NB4 (cell line): ENCODE measurements at places on chromosomes 7 and 10.

DNA sequence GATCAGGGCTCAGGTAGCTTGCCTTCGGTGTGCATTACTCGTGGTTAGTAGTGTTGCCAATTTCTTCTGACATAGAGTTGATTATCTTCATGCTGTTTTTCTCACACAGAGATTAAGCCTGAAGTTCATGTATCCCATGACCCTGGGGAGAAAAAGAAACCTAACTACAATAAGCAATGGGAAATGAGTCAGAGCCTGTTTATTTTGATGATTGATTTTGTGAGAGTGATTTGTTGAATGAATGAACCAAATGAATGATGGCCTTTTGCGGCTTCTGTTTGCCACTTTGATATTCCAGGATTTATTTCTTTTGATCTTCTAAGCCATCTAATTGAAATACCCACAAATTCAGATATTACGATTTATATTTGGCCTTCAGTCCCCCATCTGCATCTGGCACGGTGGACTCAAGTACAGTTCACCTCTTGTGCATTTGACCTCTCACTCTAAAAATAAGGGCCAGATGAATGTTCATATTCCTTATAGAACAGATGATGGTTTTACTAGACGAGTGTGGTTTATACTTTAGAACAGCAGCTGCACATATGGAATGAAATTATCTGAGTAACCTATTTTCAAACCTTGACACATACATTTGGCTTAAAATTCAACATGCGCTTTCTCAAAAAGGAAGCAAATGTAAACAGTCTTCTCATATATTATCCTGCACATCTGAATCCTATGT lies 110.7 kb downstream of the PLCE1 start:
- no peak for DNase-seq

- no peak for DNase-seq
These were observed at the start of gene ADARB2 for GRCh38 chr10:1737222-1738061. Gene ADARB2, minus strand, starts transcription at chr10:1737525.

- no peak for DNase-seq
These were observed 287.8 kb upstream of the IGFBP3 start for GRCh38 chr7:46208635-46209525.

GRCh38 chr7:48091506-48092433 lies 2.7 kb downstream of the UPP1 start:
- DNase-seq = no peak

- no peak for DNase-seq
These were observed 177.1 kb downstream of the EVX1 start for GRCh38 chr7:27419581-27420177.

- no peak for DNase-seq
These were observed 218.2 kb upstream of the PODXL start for GRCh38 chr7:131774419-131775220.

DNA sequence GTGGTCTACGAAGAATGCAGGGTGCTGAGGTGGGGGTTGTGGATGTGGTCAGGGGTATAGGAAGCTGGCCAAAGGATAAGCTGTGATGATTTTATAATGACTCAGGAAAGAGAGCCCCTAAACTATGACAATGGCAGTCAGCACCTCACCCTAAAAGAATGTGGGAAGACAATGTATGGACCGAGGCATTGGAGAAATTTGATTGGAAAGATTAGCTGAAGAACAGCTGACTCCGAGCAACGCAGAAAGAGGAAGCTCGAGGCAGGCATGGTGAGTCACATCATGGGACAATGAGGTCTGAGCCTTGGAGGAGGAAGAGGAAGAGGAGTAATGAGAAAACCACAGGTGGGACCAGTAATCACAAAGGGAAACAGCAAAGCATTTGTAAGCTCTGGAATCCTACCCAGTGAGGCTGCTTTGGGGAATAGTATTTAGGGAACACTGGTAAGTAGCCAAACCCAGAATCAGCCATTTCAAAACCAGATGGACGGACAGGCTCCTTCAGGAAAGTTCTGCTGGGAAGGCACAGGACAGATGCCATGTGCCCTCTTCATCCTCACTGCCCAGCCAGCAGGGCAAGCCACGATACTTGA lies 295.4 kb downstream of the PRPF18 start:
- peak; percentile 75 for DNase-seq

DNA sequence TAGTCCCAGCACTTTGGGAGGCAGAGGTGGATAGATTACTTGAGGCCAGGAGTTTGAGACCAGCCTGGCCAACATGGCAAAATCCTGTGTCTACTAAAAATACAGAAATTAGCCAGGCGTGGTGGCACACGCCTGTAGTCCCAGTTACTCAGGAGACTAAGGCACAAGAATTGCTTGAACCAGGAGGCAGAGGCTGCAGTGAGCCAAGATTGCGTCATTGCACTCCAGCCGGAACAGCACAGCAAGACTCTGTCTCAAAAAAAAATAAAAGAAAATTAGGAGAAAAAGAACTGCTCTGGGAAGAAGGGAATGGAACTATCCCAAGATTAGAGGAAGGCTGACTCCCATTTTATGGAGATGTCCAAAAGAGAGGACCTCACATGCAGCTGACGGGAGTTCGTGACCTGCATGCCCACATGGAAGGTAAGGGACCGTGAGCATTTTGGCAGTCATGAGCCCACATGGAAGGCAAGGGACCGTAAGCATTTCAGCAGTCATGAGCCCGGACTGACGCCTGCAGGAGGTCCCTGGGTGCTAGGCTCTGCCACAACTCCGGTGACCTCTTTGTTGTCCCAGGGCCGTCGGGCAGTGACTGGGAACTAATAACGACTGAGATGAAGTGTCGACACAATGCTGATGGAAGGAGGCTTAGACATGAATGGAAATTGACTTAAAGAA lies 18.6 kb upstream of the GTPBP4 start:
- no peak for DNase-seq

DNA sequence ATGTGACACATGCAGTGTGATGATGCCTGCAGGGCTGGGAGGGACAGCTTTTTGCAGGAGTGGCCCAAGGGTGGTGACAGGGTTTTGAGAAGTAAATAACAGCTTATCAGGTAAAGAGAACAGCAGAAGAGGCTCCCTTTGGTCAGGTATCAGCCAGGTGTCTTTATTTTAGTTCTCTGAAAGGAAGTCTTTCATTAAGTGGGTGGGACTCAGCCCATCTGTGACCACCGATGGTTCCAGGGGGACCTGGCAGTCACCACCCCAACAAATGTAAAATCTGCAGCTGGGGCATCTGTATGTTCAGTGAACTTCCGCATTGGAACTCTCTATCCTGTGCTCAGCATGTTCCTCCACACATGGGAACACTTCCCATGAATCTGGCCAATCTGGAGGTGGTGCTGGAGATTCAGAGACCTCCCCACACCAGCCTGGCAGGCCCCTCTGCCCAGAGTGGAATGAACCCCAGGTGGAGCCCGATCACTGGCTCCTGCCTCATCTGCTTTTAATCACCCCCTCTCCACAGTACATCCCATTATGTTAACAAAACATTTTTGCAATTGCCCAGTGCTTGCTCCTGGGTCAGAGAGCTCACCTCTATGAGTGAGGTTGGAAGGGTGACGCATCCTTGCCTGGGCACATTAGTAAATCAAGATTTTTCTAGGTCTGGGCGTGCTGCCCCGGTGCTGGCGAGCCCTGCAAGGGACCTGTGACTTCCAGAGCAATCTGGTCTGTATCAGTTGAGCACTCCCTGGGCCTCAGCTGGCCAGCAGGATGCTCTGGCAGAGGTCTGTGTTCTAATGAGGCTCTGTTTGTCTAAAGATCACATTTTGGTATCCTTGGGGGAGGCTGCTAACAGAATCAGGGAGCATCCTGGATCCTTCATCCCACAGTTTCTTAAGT lies 140.4 kb upstream of the GDF10 start:
- no peak for DNase-seq

GRCh38 chr7:19107356-19108146 lies 9.9 kb downstream of the TWIST1 start:
- DNase-seq = peak; percentile 56

- DNase-seq = peak; percentile 80
These were observed 10.2 kb downstream of the CYREN start for GRCh38 chr7:135160098-135160857.

GRCh38 chr10:92076722-92077121 lies 153.2 kb downstream of the BTAF1 start:
- no peak for DNase-seq

- no peak for DNase-seq
These were observed 421.5 kb downstream of the LRMDA start for GRCh38 chr10:75852851-75853484.

DNA sequence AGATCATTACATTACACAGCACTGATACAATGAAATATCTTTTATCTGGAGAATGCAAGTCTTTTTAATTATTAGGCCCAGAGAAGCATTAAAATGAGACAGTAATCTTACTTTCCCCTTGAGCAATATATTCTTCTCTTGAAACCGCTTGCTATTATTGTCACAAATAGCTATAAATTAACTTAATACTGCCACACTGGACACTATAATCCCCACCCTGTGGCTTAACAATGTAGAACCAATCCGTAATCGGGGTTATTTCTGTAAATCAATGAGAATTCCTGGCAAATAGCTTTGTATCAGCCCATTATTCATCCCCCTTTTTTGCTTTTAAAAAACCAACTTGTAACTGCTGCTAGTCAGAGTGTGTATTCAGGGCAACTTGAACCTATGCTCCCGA lies 366.2 kb upstream of the VWC2 start:
- no peak for DNase-seq

- peak; percentile 100 for DNase-seq
These were observed 39.3 kb downstream of the CUX1 start for GRCh38 chr7:101856473-101857357.
